ENCODE measurements at places on chromosomes 6 and 20.

GRCh38 chr6:72212686-72213085, 326.3 kb downstream of the RIMS1 start:
- no peak for DNase-seq

DNA sequence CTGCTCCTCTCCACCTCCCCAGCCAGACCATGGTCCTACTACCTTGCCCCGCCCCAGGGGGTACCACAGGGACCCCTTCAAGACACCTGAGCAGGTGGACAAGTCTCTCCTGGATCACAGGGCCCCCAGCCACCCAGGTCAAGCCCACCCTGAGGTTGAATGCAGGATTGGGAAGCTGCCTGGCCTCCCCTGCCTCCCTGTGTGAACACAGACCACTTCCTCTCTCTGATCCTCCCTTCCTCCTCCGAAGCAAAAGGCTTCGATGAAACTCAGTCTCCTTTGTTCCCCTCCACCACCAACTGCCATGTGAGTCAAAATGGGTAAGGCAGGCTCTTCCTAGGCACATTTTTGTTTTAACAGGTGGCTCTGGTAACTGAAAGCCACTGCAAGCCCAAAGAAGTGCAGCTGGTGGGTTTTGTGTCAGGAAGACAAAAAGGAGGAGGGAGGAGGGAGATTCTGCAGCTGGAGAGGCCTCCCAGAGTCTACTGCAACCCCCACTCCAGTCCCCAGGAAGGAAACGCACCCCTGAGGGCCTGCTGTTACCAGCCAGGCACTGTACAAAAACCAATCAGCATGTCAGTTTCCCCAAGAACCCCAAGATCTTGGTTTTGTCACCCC, 5.4 kb downstream of the ADA start:
- DNase-seq, result no peak

GRCh38 chr20:51687108-51687507, 81.1 kb downstream of the ATP9A start:
- DNase-seq, result no peak

DNA sequence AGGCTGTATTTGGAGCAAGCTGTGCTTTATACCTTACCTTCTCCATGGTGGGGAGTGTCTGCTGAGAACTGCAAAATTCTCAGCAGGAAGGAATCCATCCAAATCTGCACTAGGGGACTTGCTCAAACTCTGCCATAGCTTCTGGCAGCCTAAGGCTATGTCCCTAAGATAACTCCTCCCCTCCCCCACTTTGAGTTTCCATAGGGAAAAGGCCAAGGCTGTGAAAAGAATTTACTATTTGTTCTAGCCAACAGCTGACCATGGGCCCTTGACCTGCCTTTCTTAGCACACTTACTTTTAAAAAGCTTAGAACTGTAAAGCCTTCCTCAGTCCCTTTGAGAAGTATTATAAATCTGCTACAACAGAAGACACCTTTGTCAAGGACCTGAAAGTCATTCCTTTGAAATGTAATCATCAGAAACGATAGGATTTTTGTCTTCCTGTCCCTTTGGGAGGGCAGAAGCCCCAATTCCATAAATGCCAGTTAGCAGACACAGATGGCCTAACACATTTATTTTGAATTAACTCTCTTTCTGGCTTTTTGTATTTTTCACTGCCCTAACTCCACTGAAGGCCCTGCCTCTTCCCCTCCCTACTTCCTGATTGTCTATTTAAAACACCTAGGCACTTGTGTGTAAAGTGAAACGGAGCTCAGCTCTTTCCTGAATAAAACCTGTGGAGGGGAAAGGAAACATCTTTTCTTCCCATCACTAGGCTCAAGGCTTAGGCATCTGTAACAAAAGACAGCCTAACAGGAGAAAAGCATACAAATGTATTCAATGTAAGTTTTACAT, 157.1 kb downstream of the AKAP7 start:
- no peak for DNase-seq

- peak; percentile 44 for DNase-seq
These were observed 10.3 kb upstream of the R3HDML start for GRCh38 chr20:44326391-44327159.
